Iris pigment epithelial cell (primary cell): ENCODE measurements at places on chromosomes 12 and 14.

GRCh38 chr12:27424631-27425230 is 21.8 kb upstream of the SMCO2 start:
- DNase-seq, result peak; percentile 71

GRCh38 chr12:72677846-72678245 is 405.7 kb downstream of the TRHDE start:
- no peak for DNase-seq

DNA sequence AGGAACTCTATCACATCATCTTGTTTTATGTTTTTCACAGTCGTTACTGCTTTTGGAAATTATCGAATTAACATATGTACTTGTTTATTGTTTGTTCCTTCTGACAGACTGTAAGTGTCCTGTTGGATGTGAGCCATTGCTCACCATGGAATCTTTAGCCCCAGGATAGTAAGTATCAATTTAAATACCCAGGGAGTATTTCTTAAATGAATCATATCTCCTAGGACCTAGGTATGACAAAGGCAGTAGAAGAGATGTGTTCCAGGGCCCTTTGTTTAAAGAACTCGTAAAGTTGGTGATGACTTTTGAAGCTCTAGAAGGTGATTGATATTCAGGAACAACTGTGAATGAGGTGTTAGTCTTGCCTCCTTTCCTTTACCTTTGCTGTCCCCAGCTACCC is 30.3 kb upstream of the STRAP start:
- no peak for DNase-seq

DNA sequence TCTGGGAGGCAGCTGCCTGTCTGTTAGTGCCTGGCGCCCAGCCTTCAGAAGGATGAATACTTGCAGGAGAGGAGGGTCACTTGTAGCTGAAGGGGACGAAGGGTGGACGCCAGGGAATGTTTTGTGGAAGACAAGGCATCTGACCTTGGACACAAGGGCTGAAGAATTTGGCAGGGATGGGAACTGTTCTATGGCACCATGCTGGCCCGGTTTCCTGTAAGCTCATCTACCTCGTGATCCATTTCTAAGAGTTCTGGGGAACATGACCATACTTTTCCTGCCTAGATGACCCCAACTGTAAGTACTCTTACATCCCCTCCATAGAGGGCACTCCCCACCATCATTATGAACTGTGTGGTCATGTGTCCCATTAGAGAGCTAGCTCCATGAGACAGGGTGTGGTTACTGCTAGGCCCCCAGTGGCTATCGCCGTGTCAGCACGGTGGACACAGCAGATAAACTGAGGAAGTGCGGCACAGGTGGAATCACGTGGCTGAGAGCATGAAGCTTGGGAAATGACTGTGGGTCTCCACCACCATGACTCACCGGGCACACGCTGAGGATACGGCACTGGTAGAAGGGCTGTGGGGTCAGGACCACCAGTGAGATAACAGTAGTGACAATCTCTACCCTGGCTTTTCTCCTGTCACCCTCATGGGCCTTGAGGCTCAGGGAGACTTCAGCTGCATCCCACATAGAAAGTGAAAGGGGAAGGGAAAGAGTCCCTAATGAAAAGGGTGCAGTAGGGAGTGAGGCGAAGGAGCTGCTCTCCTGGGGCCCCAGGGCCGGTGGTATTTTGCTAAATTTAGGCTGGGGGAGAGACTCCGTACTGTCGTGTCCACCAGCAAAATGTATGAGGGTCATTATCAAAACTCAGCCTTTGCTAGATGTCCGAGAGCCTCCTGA is 252.6 kb downstream of the FOXN3 start:
- DNase-seq, result no peak

- no peak for DNase-seq
Measured at GRCh38 chr12:24918596-24918995, 30.3 kb downstream of the BCAT1 start.

DNA sequence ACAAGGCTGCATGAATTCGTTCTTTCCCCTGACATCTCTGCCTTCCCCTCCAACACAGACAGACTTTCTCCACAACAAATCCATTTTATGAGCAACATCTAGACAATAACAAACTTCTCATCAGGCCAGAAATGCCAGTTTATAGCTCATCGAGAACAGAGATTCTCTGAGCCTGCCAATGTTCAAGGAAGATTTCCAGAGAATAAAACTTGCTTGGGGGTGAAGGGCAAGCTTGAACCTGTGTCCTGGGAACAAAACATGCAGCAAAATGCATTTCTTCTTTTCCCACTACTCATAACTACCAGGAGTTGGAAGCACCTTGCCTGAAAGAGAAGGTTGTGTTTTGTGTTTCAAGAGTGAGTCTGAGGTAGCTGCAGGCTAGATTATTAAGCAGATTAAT is 6.8 kb downstream of the MAP1LC3B2 start:
- DNase-seq, result no peak

- DNase-seq, result no peak
Measured at GRCh38 chr14:21299562-21300130, 19.8 kb downstream of the RPGRIP1 start.

DNA sequence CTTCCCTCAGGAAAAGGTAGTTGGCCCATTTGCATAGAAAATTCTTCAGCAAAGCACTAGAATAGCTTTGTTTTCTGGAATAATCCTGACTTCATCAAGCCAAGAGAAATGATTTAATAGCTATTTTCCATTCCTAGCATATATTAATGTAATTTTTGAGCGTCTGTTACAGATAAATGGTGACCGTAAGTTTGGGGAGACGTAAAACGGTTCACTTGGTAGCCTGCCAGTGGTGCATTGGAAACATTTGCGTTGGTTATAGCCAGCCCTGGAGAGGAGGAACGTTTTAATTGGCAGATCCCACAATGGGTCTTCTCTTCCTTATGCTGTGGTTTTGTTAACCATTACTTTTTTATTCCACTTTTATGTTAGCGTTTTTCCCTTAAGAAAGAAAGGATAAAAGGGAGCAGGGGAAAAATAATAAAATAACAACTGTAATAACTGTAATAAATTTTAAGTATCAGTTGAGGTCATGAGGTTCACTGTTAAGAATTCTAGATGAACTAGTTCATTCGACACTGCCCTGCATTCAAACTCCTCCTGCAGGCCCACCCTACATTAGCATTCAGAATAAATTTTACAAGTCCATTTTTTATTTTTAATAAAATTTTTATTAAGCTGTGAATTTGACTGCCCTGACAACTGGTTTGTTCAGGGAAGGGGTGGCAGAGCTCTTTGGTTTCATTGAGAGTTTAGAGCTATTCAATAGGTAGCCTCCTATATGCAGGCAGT is 300.7 kb downstream of the ERC1 start:
- DNase-seq, result no peak

GRCh38 chr12:19761463-19761862 is 322.2 kb downstream of the AEBP2 start:
- DNase-seq, result peak; percentile 39

- no peak for DNase-seq
Measured at GRCh38 chr12:3130057-3130830, 53.1 kb downstream of the TSPAN9 start.

DNA sequence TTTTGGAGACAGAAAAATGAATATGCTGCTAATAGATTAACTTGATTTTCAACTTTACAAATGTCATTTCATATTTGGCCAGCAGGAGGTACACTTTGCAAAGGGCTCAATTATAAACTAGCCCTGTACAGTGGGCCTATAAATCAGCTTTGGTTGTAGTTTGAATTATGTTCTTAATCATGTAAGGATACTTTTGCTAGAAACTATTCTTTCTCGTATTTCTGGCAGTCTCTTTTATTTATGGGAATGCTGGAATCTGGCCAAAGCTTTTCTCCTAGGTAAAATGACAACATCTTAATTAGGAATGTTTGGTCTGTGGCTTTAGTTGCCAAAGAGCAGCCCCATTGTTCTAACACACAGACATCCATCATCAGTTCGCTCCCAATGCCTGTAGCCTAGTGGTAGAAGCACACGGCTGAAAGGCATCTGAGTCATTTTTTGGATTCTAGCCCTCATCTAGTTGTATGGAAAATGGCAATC is 1322.3 kb upstream of the SEL1L start:
- peak; percentile 32 for DNase-seq

- peak; percentile 44 for DNase-seq
Measured at GRCh38 chr12:52151837-52152783, 39.7 kb downstream of the KRT80 start.

DNA sequence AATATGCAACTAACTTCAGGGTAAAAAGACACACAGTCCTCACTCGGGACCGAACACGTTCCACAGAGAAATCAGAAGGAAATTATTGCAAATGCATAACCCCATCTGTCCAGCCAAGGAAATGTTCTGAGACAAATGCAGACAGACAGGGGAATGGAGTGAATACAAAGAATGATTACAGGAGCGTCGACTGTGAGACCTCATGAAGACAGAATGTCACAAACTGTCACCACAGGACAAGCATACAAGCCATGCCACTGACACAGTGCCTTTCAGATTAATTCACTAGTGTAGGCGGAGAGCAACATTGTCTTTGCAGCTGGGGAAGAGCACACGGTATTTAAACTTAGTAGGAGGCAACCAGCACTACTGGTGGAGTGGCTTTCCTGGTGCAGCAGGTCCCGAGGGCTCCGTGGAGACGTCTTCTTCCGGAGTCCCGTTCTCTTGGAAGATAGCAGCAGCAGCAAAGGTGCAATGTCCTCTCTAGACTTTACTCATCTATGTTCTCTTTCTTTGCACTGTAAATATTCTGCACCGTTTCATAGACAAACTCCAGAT is 44.6 kb downstream of the FBXO21 start:
- DNase-seq, result no peak

- DNase-seq, result no peak
Measured at GRCh38 chr12:65900912-65901672, 76.8 kb downstream of the HMGA2 start.
